CD8-positive, alpha-beta memory T cell (primary cell): ENCODE measurements at places on chromosomes 6 and 20. TPM values are rescaled to one million over a fixed set of nuclear protein-coding genes. Genes with fewer than 3 reads are reported as not detected.

MCM9 gene
- 25.2 TPM for total RNA-seq

DNA sequence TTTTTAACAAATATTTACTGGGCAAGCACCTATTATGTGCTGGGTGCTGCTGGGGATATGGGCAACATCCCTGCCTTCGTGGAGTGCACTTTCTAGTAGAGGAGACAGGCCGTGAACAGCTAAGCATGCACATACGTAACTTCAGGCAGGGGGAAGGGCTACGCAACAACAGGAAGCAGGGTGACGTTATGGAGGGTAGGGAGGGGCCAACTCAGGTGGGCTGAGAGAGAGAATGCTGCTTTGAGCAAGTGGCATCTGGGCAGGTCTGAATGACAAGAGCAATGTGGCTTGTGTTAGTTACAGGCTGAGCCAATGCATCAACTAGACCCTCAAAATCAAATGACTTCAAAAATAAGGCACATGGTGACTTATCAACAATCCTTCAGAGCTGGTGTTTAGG is 112.1 kb downstream of the CDC5L start:
- no peak for DNase-seq

DNA sequence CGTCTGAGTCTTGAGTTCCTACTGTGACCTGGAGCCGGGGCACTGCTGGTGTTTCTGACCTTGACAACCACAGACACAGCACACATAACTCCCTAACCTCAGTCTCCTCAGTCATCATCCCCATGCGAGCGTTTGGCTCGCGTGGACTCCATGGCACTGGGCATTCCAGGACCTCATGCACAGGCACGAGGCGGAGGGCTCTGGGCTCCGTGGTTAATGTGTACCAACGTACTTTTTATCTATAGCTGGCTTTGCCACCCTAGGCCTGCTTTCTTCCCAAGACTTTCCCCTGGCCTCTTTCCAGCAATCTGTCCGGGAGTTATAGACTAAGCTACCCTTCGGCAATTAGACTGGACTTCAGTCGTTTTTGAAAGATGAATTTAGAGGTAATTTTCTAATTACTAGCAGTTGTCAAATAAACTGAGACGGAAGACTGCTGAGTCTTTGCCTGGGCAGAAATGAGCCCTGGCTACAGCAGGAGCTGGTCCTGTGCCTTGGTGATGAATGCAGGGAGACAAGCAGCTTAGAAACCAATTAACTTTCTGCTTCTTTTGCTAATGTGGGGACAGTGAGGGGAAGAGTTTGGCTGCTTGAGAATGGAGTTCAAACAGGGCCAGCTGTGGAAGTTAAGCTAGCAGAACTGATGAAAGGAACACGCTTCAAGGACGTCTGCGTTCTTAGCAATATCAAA is 16.1 kb upstream of the CTCFL start:
- no peak for DNase-seq

GRCh38 chr20:63096681-63097335 is 90.0 kb upstream of the BHLHE23 start:
- no peak for DNase-seq
